ENCODE measurements at places on chromosomes 13 and 19. TPM values are rescaled to one million over a fixed set of nuclear protein-coding genes. Genes with fewer than 3 reads are reported as not detected.

GRCh38 chr19:41219924-41220567 lies 1.0 kb downstream of the AXL start:
- DNase-seq, result peak; percentile 52

- DNase-seq, result no peak
Observed at GRCh38 chr13:36475468-36475867, 43.2 kb downstream of the CCNA1 start.

GRCh38 chr13:109215377-109215776 lies 571.0 kb downstream of the IRS2 start:
- no peak for DNase-seq

DNA sequence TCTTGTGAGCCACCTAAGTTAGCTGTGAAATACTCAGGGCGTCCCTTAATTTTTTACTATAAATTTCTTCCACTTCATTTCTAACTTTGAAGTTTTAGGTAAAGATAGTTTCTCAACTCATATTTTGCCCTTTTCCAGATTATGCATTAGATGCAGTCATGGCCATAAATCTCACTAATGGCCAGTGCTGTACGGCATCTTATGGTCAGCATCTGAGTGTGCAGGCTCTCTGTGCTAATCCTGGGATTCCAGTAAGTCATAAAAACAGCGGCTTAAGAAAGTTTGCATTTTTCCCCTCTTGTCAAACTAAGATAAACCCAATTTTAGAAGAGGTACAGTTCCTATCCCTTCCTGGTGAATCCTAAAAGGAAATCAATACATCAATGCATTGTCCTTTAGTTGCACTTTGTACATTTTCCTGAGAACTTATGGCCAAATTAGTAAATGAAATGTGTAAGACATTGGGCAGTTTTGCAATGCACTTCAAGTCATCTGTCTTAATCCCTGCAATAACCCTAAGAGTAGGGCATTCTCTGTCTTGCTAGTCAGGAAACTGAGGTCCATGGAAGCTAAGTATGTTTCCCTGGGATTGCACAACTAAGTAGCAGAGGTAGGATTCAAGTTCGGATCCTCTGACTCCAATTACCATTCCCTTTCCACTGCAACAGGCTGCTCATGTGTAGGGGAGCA lies 146.2 kb downstream of the DCT start:
- no peak for DNase-seq

The ZNF555 gene
- total RNA-seq, result 4.4 TPM

The KANK3 gene
- total RNA-seq, result 8.8 TPM
